Activated CD8-positive, alpha-beta T cell treated with anti-CD3 and anti-CD28 coated beads, Interleukin-2, amount 10 ng/mL, durations not matched to agents 7 days and 5 days (primary cell): ENCODE measurements at places on chromosomes 1 and 21. TPM values are rescaled to one million over a fixed set of nuclear protein-coding genes. Genes with fewer than 3 reads are reported as not detected.

Gene OPTC
- not detected for total RNA-seq

Gene OMA1
- 22.3 TPM for total RNA-seq

Gene MROH9
- not detected for total RNA-seq

Gene KRTAP13-2
- total RNA-seq, result not detected

Gene CFAP141
- total RNA-seq, result not detected

Gene TNFRSF8
- total RNA-seq, result 0.95 TPM

Gene F13B
- not detected for total RNA-seq

Gene TDRD5
- total RNA-seq, result not detected

Gene NBPF20
- total RNA-seq, result 0.08 TPM

Gene NEGR1
- not detected for total RNA-seq

Gene TEDDM1
- not detected for total RNA-seq
